ENCODE measurements at places on chromosomes 12 and 14. TPM values are rescaled to one million over a fixed set of nuclear protein-coding genes. Genes with fewer than 3 reads are reported as not detected.
A peak's percentile ranks its signal among the peaks of the same experiment; 100 is the strongest.

DNA sequence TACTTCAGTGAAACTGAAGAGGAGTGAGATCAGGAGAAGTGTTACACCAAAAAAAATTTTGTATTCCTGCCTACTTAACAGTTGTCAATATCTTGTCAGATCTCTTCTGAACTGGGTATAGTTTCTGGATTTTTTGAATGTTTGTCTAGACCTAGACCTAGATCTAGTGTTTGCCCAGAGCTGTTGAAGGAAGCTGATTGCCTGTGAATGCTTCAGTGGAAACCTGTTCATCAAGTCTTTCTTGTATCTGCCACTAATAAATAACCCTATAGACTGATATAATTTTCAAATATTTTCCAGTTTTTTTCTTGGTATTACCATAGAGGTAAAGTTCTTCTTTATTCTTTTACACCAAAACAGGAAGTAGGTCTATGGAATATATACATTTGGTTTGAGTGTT lies 781.5 kb upstream of the FBXO33 start:
- DNase-seq, result no peak

GRCh38 chr14:74608959-74609611 lies 3.0 kb downstream of the LTBP2 start:
- DNase-seq, result peak; percentile 82

Gene TMX1
- 19.4 TPM for total RNA-seq

Gene RNF212B
- total RNA-seq, result not detected

Gene LGR5
- total RNA-seq, result not detected

DNA sequence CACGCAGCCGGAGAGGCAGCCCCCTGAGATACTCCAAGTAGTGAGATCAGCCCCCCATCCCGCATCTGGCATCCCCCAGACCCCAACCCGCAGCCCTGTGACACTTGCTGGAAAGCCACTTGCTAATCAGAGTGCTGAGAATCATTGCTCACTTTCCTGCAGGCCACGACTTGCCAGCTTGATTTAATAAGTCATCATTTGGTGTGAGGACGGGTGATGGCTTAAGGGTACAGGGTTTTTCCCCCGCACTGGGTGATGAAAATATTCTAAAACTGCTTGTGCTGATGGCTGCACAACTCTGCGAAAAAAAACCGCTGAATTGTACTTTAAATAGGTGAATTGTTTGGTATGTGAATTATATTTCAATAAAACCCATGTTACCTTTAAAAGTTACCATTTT lies 171.2 kb downstream of the FOXN3 start:
- DNase-seq, result no peak

- no peak for DNase-seq
Measured at GRCh38 chr12:9588749-9589148, 19.0 kb downstream of the KLRB1 start.

GRCh38 chr14:51168215-51168613 lies 71.8 kb upstream of the TMX1 start:
- no peak for DNase-seq

- no peak for DNase-seq
Measured at GRCh38 chr12:101919447-101919846, 42.1 kb downstream of the DRAM1 start.

GRCh38 chr12:21882635-21883034 lies 58.6 kb downstream of the ABCC9 start:
- DNase-seq, result no peak

DNA sequence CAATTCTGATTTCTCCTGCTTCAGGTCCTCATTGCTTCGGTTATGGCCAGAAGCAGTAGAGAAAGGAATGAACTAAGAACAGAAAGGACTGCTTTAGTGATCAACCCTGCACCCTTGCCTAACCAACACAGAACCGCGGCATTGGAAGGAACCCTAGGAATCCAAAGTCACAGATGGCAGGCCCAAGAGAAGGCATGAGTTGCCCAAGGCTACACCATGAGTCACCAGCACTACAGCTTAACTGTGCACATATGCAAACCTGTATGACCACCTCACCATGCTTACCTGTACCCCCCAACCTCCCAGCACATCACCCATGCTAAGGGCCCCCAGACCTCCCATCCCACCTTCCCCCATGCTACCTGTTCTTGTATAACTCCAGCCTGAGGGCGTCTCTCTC lies 25.9 kb upstream of the BLTP3B start:
- no peak for DNase-seq

Gene TGFB3
- total RNA-seq, result 5.8 TPM

- no peak for DNase-seq
Measured at GRCh38 chr12:69115951-69116350, 123.4 kb upstream of the CPSF6 start.

GRCh38 chr14:24443053-24443665 lies 583 bp upstream of the SDR39U1 start:
- no peak for DNase-seq

- no peak for DNase-seq
Measured at GRCh38 chr14:32078023-32078857, 1.1 kb downstream of the ARHGAP5 start.

DNA sequence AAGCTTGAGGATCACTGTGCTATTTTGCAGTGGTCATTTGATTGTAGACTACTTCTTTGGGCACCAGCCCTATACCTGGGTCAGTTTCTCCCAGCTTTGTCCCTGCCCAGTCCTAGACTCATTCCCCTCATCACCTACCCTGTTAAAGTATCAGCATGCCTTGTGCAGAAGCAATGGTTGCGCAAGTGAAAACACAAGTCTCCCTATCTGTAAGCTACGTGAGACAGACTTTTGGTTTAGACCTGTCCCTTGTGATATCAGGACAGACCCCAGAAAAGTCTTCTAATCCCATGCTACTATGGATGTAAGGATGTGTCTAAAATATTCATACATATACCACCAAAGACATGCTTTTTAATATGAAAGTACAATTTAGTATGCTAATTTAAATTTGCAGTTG lies 88.8 kb upstream of the ATP2B1 start:
- no peak for DNase-seq

DNA sequence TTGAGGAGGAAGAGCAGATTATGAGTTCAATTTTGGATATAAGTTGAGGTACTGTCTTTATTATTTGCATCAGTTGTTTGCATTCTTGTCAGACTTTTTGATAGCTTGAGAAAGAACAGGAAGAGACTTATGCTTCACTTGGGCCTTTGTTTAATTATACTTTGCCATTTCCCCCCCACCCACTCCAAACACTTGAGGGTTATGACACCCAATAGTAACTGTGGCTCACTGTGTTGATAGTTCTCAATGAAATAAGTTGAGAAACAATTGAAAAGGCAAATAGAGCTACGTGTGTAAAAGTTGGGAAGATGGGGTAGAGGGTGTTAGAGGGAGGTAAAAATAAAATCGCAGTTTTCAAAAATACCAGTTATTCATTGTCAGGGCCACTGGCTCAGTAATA lies 17.7 kb downstream of the NAA30 start:
- DNase-seq, result no peak

DNA sequence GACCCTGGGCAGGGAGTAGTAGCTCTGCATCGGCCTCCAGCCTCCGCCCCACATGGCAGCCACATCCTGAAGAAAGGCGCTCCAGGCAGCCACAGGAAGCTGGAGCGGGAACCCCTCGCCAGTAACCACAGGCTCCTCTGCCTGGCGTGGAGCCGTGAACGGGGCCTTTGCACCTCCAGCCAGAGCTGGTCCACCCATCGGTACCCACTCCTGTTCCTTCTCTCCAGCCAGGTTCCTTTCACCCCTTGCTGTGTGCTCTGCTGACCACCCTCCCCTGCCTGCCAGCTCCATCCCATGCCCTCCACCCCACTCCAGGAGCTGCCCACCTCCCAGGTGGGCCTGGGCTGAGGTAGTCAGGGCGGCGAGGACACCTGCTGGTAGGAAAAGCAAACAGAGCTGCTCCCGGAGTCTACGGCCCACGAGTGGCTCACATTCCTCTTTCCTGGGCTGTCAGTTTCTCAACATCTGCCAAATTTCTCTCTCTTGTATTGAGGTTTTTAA lies 2.7 kb downstream of the TGFB3 start:
- DNase-seq, result no peak

Gene MNAT1
- total RNA-seq, result 16.1 TPM

Gene HECTD1
- total RNA-seq, result 181 TPM

Gene CHD8
- 128 TPM for total RNA-seq

DNA sequence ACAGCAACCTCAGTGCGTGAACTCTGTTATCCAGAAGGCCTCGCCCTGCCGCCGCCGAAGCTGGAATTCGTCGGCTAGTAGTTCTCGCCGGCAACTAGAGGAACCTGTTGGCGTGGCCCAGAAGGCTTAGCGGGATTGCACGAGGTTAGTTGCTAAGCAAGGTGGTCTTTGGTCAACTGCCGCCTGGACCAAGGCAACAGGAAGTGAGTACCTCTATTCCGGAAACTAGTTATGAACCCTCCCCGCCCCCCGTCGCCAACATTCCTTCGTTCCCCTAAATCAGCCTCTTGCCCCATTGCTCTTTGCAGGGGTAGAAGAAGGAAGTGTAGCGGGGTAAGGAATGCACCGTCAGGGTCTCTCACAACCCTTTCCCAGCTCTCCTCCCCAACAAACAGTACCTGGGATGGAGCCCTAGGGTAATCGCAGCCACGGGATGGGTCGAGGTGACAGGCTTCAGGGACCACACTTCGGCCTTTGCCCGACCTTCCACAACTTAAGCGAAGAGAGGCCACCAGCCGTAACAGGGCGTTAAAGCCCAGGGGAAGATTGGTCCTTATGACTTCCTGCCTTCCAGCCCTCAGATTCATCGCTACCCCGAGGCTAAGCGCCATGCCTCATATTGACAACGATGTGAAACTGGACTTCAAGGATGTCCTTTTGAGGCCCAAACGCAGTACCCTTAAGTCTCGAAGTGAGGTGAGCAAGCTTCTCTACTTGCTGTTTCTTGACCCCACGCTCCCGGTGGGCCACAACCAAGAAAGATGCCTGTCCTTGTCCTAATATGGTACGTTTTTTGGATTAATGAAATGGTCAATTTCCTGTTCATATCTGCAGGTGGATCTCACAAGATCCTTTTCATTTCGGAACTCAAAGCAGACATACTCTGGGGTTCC lies at the start of gene GMPR2:
Gene GMPR2, plus strand, starts transcription at position 285 of the 893 bp plus-strand sequence. Its CDS starts 325 bp downstream, at position 610.
- DNase-seq, result no peak

GRCh38 chr12:94831081-94831751 lies 172.3 kb downstream of the NDUFA12 start:
- DNase-seq, result no peak

GRCh38 chr14:101571004-101571403 lies 9.7 kb downstream of the DIO3 start:
- DNase-seq, result no peak

Gene GPRC5D
- total RNA-seq, result not detected

Gene GPR132
- total RNA-seq, result 43.4 TPM

- DNase-seq, result no peak
Measured at GRCh38 chr12:111758120-111758561, 8.6 kb upstream of the ALDH2 start.

DNA sequence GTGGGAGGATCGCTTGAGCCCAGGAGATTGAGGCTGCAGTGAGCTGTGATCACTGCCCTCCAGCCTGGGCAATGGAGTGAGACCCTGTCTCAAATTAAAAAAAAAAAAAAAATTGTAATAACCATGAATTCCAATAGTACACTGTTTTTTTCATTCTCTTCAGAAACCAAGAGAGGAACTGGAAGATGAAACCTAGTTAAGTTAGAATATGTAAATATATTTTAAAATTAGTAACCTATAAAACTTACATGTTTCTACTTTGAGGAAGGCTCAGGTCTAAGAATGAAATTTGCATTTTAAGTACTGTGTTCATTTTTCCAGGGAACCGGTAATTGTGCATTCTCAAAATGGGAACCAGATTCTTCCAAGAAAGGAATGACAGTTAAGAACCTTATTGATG lies 18.8 kb downstream of the KNTC1 start:
- DNase-seq, result no peak

DNA sequence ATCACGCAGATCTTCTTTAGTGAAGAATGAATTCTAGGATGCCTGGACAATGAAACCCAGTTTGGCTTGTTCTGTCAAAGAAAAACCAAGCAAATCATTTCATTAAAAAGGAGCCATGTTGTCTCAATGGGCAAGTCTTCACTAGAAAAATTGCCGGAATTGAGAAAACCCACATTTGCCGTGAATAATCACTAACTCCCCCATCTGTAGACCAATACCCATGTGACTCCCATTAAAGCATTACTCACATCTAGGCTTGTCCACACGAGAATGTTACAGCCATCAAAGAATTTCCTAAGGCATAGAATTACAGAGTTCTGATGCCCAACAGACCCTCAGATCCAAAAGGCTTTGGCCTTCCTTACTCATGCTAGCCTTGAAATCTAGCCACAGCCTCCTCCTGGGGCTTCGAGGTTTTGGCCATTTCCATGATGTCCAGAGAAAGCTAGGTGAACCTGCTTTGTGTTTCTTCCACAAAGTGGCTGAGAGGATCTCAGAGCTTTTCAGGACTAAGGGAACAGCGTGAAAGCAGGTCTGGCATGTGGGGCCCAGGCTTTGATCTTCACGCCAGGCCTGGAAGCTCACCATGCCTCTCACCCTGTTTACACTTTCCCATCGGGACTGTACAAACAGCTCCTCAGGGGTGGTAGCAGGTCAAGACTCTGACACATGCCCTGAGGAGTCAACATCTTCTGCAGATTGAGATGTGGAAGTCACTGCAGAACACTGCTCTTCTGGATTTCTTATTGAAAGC lies 12.1 kb downstream of the SLC7A8 start:
- DNase-seq, result no peak

DNA sequence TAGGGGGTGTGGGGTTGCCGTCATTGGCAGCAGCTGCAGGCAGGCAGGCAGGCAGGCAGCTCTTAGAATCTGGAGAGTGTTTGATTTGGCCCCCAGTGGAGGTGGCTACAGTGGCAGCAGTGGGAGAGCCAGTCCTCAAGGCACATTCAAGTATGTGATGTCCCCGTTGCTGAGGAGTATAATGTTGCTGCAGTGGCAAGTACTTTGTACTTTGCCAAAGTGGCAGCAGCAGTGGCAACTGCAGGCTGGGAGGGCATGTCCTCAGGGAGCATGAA lies 147.1 kb downstream of the PAPOLA start:
- no peak for DNase-seq

Measured in T-helper 17 cell (primary cell).